Daoy (cell line): ENCODE measurements at places on chromosomes 16 and 17. TPM values are rescaled to one million over a fixed set of nuclear protein-coding genes. Genes with fewer than 3 reads are reported as not detected.

GRCh38 chr17:76677406-76677805, 33.4 kb downstream of the MXRA7 start:
- DNase-seq = no peak

DNA sequence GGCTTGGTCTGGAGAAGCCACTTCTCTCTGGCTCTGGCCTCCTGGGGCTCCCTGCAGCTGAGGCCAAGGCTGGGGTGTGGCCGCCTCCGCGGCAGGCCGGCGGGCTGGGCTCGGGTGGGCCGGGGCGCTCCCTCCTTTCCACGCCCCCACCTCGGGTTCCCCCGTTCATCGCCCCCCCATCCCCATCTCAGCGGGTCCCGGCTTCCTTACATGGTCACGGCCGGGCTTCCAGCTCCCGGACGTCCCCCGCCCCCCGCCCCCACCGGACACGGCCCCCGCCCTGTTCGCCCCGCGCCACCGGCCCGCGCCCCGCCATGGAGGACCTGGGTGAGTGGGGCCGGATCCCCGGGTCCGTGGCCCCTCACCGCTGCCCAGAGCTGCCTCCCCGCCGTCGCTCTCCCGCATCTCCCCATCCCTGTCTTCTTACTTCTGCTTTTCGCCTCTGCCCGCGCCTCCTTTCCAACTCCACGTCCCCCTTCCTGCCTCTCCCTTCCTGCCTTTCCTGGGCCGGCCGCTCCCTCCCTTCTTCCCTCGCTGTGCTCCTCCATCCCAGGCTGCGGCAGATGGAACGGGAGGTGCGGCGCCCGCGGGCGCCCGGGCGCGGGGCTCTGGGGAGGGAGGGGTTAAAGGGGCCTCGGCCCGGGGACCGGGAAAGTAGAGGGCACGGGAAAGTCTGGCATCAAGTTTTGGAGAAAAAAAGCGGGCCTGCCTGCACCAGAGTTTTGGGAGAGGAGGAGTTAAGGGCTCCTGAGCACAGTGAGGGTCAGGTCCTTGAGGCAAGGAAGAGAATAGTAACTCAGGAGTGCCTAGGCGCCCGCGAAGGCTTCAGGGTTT, at the start of gene TGFB1I1:
TSS of gene TGFB1I1 (plus strand) at position 278 of the 834 bp plus-strand sequence. CDS start at position 315, 37 bp downstream.
- DNase-seq = peak; percentile 67

DNA sequence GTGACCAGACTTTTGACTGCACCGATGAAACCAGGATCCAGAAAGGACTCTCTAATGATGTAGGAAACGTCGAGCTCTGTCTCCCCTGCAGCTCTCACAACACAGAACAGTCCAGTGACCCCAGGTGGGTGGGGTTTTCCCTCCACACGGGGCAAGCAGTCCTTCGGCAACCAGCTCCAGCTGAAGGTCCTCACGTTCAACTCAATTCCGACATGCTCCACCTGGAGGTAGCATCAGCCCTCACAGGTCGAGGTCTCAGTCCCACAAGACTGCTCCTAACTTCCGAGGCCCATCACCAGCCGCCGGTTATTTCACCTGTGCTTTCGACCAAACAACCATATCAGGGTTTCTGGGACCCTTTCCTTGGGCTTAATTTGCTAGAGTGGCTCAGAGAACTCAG, 28.2 kb downstream of the ITGAE start:
- no peak for DNase-seq

- no peak for DNase-seq
These were observed at the start of gene HOXB5 for GRCh38 chr17:48593126-48593829. Gene HOXB5, minus strand, starts transcription at chr17:48593779. Its CDS starts 97 bp downstream, at chr17:48593682.

GRCh38 chr17:16463358-16464302, 28.4 kb downstream of the LRRC75A start:
- DNase-seq = peak; percentile 58

DNA sequence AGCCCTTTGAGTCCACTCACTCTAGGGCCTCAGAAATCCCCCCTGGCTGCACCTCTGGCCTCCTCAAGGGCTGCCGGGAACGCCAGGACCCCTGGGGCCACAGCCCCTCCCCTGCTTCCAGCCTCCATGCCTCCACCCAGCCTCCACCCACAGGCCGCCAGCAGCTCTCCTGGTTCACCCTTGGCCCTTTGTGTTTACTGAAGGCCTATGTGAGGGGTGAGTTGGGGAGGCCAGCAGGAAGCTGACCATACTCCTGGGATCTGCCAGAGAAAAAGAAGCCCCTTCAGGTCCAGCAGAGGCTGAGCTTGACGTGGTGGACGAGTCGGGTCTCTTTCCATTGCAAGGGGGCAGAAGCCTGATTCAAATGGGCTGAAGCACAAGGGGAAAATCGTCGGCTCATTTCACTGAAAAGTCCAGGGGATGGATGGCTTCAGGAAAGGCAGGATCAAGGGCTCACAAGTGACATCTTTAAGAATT, 18.3 kb upstream of the ATP2A3 start:
- DNase-seq = no peak

DNA sequence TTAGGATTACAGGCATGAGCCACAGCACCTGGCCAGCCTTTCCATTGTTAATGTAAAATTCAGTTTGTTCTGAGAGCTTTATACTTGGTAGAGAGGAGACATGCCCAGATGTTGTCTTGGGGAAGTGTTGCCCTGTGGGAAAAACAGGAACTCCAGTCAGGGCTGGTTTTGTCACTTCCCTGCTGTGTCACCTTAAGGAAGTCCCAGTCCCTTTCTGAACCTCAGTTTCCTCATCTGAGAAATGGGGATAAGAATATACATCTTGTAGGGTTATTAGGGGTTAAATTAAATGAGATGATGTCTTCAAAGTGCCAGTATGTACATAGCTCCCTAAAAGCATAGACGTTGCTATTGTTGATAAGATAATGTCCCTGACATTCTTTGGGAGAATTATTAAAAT, 25.3 kb downstream of the CLEC16A start:
- DNase-seq = no peak

DNA sequence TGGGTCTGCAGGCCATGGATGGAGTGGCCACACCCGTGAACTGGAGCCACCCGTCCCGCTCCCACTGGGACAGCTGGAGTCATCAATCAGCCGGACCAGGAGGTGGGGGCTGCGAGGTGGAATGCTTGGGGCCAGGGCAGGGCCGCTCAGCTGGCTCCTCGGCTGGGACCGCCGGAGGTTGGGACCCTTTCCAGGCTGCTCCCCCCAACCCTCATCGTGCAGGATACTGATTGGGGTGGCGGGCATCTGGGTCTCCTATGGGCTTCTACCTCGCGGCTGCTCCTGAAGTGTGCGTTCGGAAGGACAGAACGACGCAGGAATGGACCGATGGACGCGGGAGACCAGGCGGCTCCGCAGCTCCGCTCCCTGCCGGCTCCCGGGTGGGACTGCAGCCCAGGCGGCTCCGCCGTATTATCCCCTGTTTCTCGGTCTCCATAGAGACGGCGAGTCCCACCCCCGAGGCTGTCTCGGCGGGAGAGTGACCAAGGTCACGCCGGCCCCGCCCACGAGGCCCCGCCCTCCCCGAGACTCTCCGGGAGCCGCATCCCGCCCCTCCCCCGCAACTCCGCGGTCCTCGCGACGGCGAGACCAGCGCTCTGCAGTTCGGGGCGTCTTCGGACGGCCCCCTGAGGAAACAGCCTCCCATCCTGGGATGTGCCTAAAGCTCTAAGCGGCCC, at the start of gene TPPP3:
TSS of gene TPPP3 (minus strand) at position 388 of the 677 bp plus-strand sequence. CDS start 2,387 bp downstream, outside the sequence.
- DNase-seq = peak; percentile 82

DNA sequence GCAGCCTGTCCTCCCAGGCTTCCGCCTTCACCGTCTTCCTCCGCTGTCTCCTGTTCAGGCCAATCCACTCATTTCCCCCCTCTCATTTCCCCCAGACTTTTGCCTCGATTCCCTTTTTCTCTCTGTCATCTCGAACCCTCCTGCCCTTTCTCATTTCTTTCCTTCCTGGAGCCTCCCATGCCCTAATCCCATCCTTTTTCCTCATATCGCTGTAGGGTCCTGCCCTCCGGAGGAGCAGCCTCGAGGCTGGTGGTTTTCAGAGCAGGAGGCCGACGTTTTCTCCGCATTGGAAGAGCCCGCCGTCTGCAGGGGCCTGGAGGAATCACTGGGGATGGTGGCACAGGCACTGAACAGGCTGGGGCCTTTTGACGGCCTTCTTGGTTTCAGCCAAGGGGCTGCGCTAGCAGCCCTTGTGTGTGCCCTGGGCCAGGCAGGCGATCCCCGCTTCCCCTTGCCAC, 597 bp downstream of the OVCA2 start:
- peak; percentile 59 for DNase-seq

DNA sequence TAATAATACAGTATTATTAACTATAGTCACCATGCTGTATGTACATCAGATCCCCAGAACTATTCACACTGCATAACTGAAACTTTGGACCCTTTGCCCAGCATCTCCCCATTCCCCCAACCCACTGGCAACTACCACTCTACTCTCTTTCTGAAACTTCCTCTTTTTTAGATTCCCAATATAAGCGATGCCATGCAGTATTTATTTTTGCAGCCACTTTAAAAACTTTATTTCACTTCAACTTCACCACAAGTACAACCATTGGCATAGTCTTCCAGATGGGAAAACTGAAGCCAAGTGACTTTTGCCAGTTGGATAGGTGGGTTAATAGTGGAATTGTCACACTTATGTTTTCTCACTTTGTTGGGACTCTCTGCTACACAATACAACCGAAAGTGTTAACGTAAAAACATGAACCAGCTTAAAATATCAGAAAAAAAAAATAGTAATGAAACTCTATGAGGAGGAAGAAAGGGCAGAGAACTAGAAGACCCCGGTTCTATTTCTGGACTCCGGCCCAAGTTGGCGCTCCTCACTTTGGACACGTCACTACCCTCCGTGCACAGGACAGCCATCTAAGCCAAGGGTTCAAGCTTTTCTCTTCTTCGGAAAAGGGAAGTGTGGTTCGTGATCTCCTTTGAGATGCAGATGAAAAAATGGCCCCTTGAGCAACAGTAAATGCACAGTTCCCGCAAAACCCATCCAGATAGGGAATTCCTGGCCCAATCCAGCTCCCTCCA, 743 bp downstream of the SHCBP1 start:
- DNase-seq = peak; percentile 29

DNA sequence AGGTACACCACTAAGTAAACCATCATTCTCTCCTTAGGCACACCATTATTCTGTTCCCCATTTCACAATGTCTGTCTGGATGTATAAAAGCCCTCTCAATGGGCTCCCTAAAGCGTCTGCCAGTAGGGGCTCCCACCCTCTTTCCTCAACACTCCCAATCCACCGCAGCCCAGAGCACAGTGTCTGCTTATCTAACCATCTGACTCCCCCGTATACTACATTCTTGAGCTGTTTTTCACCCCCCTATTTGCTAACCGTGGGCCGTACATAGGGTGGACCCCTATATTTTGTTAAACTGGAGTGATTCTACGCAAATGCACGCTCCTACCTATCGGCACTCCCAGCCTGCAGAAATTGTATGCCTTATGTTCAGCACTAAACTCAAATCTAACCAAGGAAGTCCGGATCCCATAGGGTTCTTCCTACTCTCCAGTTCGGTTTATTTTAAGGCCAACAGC, 685 bp upstream of the PSMD3 start:
- DNase-seq = peak; percentile 34

GRCh38 chr16:17945080-17945601, 391.4 kb downstream of the NPIPA8 start:
- DNase-seq = no peak

- DNase-seq = no peak
These were observed 6.6 kb downstream of the HIC1 start for GRCh38 chr17:2061441-2061958.

DNA sequence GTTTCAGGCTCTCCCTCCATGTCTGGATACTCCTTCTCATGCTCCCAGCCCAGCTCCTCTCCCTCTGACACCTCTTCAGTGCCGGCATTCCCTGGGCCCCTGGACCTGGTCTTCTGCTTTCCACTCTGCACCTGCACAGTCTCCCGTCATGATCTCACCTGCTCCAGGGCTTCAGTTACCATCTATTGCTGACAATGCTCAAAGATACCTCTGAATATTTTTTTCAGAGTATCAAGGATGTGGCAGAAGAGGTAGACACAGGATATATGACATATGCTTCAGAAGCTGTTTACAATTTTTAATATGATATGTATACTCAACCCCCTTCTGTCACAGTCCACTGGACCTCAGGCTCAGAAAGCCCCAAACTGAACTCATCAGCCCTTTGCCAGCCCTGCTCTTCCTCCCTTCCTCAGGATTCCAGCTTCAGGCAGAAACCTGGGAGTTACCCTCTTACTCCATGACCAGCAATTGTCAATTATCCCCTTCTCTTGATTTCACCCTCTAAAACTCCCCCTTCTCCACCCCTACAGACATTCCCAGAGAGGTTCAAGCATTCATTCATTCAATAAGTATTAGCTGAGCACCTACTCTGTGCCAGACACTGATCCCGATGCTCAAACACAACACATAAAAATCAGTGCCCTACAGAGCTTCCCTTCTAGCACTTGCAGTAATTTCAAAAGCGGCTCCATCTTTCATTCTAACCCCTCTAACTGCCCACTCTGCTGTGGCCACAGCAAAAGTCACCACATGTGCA, 7.8 kb upstream of the MLLT6 start:
- no peak for DNase-seq

DNA sequence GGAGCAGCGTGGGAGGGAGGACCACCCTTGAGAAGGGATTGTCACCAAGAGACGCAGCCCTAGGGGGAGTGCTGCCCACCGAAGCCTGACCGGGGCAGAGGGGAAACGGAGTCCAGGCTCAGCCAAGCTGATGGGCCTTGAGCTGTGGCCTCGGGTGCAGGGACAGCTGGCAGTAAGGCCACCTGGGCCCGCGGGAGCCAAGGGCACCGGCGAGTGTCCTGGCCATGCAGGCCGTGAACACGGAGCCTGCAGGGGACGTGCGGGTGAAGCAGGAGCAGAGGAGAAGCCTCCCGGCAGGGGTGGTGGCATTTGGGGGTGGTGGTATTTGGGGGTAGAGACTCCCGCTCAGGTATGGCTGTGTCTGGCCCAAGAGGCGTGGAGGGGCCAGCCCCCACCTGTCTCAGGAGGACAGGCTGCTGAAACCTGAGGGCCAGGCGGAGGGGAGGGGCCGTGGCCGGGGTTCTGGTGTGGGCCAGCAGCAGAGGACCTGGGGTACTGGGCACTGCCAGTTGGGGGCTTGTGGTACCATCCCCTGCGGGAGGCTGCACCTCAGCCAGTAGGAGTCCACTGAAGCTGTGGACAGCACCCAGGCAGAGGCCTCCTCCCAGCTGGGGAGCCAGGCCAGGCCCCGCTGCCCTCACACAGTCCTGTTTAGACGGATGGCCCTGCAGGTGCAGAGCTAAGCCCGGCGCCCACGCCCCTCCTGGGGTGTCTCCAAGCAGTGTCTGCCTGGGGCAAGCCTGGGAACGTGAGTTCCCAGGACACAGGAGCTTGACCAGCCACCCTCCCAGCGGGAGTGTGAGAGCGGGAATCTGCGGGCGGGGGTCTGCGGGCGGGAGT, 4.5 kb downstream of the GNPTG start:
- no peak for DNase-seq

HBQ1 gene
- total RNA-seq = not detected in 2 replicates

TEKT5 gene
- not detected in 2 replicates for total RNA-seq

CHRNE gene
- 1.1 TPM in 1 of 2 replicates, not detected in the other for total RNA-seq

SPNS3 gene
- total RNA-seq = 0.11 TPM in 1 of 2 replicates, not detected in the other

VPS35 gene
- total RNA-seq = 84.9 and 95.3 TPM in 2 replicates

PRSS21 gene
- total RNA-seq = not detected in 2 replicates
